ENCODE measurements at places on chromosomes 1 and 21.

DNA sequence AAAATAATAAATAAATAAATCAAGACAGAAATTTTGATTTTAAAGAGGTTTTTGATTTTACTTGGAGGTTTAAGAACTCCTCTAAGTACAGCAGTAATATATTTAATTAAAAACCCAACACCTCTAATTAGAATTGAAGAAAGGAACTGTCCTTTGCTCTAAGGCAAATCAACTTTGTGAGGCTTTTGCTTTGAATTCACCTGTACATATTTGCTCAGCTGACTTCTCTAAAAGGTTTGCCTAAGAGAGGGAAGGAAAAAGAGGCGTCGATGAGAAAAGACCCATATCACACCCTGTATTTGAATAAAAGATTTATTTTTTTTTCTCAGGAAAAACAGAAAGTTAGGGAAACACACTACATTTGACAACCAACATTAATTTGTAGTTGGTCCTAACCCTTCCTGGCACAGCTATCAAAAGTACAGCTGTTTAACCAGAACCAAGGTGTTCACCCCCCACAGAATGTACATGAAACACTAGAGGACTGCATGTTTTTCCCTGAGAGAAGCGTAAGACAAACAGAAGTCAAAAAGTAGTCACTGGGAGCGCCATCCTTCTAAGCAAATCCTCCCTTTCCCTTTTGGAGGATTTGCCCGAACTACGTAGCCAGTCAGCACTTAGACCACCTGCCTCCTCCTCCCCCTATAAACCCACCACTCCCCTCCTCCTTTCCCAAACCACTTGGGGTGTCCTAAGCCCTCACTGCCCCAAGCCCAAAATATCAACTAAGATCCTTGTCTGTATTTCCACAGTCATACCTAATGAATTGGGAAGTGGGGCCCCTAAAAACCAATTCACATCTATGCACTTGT lies 4.9 kb downstream of the MCL1 start:
- no peak for DNase-seq

- no peak for DNase-seq
These were observed 16.1 kb downstream of the UBIAD1 start for GRCh38 chr1:11289064-11289463.

DNA sequence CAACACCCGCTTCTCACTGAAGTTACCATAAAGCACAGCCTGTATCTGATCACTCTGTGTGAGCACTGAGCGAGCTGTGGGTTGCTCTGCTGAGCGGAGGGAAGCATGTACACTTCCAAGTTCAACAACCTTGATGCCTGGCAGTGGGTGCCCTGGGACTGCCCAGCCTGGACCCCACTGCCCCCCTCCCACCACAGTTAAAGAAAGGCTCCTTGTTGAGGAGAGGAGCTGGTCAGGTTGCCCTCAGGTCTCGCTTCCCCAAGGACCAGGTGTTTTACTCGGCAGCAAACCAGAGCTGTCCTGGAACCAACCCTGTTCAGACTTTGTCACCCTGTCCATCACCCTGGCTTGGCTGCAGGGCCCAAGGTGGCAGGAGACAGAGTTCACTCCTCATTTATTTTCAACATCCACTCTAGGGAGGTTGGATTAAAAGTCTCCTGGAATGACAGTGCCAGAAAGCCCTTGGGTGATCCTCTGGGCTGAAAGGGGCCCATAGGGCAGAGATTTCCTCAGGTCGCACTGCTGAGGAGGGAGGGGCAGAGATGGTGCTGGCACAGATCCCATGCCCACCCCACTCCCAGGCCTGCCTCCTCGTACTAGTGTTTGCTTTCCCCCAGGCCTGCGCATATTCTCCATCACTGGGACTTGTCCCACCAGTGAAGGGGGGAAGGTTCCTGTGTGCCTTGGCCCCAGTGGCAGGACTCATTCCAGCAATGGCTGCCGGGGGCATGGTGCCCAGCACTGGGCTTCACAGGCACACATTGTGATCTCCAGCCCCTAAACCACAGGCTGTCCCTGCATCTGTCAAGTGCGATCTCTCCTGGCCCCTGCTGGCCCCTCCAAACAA lies 101.7 kb downstream of the TRABD2B start:
- DNase-seq = no peak

GRCh38 chr1:9404117-9404914 lies 111.6 kb downstream of the SPSB1 start:
- no peak for DNase-seq

- DNase-seq = no peak
These were observed 3.2 kb upstream of the SRM start for GRCh38 chr1:11062965-11063401.

DNA sequence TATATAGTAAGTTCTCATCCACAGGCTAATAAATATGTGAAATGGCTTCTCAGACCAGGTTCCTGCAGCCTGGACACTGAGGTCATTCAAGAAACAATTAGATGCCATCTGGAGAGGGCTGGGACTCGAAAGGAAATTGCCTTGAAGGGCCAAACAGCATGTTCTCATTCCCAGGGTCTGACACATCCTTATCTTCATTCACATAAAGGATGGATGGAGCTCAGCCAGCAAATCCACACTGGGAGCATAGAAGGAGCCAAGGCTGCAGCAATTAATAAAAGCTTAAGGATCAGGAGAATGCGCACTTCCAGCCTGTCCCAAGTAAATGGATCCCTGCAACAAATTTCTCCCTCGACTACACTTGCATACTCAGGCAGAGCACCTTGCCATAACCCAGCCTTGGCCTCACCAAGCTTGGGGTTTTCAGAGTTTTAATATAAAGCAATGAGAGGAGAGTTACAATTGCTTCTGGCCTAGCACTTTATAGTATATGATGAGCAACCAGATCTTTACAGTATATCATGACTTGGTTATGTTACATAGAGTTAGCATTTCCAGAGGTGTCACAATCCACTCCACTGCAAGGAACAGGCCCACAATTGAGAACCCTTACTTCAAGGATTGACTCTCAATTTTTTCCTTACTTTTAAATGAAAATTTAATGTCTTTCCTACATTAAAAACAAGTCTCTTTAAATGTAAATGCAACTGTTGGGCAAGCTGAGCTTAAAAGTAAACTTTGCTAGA lies 55.9 kb downstream of the BCAR3 start:
- no peak for DNase-seq

- no peak for DNase-seq
These were observed 2.7 kb upstream of the TIE1 start for GRCh38 chr1:43298055-43298454.
